Caudate nucleus (tissue), 63 donors: ENCODE measurements at places on chromosomes 2 and 18.

DNA sequence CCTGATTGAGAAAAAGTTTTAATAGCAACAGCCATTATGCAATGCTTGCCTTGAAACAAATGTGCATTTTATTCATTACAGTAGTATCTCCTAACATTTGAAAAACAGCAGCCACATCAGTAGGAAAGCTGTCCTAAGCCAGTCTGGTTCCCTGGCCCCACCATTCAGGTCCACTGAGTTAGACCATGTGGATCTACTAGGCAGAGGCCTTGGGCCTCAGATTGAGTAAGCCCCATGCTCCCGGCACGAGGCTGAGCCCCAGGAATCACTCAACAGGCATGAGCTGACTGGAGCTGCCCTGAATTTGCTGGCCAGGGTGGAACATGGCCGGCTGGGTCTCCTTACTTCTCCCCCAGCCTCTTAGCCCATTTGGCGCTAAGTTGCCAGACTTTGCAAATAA is 103.4 kb downstream of the ZFP36L2 start:
- no peak for DNase-seq

GRCh38 chr2:168849610-168850009 is 40.6 kb downstream of the SPC25 start:
- no peak for DNase-seq

DNA sequence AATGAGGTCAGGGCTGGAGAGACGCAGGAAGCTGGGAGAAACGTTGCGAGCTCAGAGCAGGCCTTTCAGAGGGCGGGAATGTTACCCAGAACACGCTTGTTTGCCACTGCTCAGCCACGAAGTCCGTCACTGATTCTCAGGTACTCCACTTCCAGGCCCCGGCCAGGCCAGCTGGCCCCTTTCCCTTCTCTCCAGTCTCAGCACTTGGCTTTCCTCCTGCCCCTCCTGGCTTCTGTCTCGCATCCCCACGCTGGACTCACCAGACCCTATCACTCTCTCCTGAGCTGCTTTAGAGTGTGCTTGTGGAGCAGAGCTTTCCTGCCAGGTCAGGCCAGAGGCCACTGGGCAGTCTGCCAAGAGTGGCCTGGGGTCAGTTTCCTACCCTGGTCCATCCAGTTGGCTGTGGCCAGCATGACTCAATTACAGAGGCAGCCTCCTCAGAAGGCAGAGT is 151.4 kb downstream of the TWIST2 start:
- no peak for DNase-seq

- DNase-seq: no peak
Observed at GRCh38 chr2:163856941-163857340, 121.1 kb upstream of the FIGN start.

- no peak for DNase-seq
Observed at GRCh38 chr2:236127010-236127409, 41.2 kb downstream of the GBX2 start.

- no peak for DNase-seq
Observed at GRCh38 chr2:173390036-173390435, 35.4 kb downstream of the CDCA7 start.

DNA sequence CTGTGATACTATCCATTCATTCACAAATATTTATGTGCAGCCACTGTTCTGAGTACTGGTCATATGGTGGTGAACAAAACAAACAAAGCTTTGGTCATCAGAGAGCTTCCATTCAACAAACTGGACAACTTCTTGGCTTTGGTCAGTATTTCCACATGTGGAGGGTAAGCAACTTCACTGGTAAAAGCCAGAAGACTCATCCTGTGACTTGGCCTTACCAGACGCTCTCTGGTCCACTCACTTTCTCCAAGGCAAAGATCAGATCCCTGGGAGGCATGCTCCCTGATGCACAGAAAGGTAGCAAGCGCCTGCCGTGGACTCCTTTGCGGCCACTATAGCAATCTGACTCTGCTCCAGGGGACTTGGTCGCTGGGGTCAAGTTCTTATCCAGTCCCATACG is 179.5 kb downstream of the EN1 start:
- no peak for DNase-seq

- DNase-seq: no peak
Observed at GRCh38 chr2:196322973-196323810, 151.8 kb upstream of the STK17B start.

DNA sequence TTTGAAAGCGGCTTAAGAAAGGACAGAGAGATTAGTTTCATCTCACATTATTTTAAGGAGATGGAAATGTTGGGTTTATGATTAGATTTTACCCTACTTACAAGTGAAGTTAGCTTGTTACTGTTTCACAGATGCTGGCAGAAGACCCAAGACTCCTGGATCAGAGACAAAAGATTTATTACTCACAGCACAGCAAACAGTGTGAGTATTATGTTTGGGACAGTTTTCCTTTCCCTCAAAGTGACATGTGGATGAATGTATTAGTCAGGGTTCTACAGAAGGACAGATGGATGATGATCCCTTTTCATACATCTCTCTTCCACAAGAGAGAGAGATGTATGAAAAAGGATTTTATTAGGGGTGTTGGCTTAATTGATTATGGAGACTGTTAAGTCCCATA is 281.8 kb upstream of the CDH2 start:
- DNase-seq: no peak

GRCh38 chr2:151048331-151049054 is 213.2 kb downstream of the RBM43 start:
- DNase-seq: no peak

- no peak for DNase-seq
Observed at GRCh38 chr2:26595146-26595545, 46.0 kb downstream of the CIB4 start.

- no peak for DNase-seq
Observed at GRCh38 chr18:32301361-32301760, 111.5 kb downstream of the MEP1B start.

- no peak for DNase-seq
Observed at GRCh38 chr18:22643731-22644130, 226.0 kb upstream of the CTAGE1 start.
